Stromal cell of bone marrow (primary cell): ENCODE measurements at places on chromosomes 3 and 15.

- no peak for DNase-seq
These were observed 306.7 kb upstream of the TBC1D5 start for GRCh38 chr3:18049096-18049495.

- no peak for DNase-seq
These were observed 85.3 kb downstream of the VGLL4 start for GRCh38 chr3:11558411-11558903.

DNA sequence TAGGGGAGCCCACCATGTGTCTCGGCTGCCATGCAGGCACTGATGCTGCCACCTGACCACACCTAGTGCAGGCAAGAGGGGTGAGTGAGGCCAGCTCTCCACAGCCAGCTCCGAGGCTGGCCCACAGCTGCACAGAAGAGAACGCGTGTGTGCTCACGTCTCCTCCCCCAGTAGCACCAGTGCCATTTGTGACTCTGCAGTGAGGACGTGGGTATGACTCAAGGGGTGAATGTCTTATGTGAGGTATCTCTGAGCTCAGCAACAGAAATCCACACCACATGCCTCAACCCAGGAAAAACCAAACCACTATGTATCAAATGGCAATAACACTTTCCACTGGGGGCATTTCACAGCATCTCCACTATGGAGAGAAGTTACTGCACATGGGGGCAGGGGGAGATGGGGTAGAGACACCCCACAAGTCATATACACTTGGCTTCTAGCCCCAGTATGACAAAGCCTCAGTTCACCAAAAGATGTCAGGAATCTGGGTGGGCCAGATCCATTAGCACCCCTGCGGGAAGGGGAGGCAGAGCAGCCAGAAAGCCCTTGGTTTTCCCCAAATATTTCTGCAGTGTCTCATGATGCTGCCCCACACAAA lies 87.6 kb downstream of the LRIG1 start:
- peak; percentile 89 for DNase-seq

GRCh38 chr15:64691896-64692565 lies 83.4 kb downstream of the RBPMS2 start:
- DNase-seq = no peak

DNA sequence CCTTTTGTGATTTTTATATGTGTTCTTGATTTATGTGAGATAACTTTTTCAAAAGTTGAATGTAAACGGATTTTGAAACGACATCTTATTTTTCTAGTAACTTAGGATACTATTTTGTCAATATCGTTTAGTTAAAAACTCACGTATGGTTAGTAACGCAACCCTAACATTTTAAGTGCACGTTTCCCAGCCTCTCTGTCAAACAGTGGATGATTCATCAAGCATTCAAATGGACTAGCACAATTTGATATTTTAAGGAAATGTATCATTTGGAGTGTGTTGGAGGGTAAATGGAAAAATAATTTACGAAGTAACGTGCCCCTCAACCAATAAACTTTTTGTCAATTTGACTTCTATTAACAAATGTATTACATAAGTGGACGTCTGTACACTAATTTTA lies 23.3 kb downstream of the RTP3 start:
- DNase-seq = no peak

DNA sequence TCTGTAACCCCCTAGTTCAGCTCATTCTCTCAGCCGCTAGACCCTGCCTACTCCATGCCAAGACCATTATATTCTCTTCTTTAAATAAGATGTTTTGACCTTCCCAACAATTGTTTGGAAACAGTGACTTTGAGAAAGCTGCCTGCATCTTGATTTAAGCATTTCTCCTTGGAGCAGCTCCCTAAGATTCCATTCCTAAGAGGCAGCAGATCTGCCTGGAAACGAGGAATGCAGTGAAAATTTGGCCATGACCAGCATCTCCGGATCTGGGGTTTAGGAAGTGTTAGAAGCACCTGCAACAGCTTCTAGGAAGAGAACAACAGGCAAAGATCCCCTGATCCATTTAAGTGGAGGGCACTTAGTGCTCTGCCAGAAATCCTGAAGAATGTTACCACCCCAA lies 235.7 kb downstream of the NTRK3 start:
- DNase-seq = no peak

DNA sequence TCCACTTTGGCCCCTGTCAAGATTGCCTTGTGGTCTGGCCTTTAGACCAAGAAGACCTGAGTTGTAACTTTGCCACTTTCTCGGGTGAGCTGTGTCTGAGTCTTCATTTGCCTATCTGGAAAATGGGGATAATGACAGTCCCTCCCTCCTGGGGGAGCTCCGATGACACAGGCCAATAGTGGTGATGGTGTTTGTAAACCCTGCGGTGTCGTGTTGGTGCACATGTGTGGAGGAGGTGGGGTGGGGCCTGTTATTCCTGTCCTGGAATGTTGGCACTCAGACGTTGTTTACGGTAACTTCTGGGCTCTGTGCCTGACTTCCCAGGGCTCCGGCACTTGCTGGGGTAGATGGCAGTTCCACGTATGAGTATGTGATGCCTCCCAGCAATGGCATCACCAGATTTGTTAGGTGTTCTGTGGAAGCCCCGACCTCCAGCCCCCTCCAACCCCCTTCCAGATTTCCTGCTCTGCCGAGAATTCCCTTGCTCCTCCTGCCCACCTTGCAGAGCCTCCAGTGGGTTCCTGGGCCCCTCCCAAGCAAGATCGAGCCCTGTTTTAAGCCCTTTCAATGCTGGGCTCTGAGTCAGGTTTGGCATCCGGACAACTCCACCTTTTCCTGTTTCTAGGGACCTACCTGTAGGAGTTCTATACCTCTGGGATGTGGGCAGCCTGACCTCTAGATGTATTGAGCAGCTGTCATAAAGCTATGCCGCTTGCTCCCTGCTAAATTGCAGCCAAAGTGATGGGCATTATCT lies 31.4 kb downstream of the HRH1 start:
- peak; percentile 53 for DNase-seq

DNA sequence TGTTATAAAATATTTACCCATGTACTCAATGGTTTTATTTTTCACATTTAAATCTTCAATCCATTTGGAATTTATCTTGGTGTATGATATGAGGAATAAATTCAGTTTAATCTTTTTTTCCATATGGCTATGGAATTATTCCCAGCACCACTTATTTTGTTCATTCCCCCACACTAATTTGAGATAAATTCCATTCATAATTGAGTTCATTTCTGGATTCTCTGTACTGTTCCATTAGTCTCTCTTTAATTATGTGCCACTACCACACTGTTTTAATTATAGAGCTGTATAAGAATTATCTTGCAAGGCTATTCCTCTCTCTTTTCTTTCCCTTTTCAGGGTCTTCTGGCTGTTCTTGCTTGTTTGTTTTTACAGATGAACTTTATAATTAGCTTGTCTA lies 34.6 kb downstream of the PDE8A start:
- DNase-seq = no peak

DNA sequence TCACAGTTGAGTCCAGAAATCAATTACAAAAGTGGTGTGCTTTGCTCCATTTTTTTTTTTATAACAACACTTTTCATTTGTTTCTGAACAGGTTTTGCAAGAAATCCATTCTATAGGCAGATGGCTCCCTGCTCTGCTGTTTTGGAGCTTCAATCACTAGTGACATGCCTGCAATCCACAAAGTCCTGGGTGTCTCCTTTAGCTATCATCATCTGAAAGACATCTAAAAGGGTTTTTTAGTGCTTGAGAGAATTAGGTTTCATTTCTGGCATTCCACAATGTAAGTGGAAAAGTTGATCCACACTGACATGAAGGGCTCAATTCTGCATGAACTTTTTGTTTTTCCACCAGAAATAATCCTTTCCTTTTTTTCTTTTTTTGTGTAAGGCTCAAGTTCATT lies 24.0 kb upstream of the MEIS2 start:
- DNase-seq = no peak

- no peak for DNase-seq
These were observed 38.8 kb upstream of the LINGO1 start for GRCh38 chr15:77671362-77672056.

DNA sequence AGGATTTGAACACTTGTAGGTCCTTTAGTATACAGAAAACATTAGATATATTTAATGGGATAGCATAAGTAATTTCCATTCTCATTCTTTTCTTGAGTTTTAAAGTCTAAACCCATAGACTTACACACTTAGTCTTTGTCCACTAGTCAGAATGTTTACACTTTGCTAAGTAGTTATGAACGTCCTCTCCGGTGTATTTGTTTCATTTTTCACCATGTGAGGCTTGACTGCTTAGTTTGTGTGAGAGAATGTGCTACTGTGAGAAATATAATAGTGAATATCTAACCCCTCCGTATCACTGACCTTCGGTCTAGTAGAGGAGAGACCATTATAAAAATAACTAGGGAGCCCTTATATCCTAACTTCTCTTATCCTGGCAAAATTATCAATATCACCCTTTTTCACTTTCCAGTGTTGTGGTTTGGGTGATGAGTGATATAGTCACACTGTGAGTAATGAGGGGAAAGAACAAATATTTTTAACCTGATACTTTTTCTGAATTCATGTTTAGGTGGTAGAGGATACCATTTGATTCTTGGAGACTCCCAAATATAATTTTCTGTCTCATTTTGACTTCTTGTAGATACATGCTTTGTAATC lies 122.4 kb downstream of the UBE2E2 start:
- DNase-seq = no peak

DNA sequence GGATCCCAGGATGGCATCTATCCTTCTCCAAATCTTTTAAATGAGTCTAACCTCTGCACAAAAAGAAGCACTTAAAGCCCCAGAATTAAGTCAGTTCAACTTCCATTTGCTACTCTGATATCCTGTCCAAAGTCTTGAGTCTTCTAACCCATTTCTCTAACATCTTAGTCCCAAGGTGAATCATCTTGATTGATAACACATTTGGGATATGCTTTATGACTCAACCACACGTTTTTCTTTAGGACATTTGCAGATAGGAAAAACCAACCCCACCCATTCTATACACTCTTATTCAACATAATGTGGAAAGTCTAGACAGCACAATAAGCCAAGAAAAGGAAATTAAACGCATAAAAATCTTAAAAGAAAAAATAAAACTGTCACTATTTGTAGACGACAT lies 18.8 kb upstream of the TEX9 start:
- no peak for DNase-seq

DNA sequence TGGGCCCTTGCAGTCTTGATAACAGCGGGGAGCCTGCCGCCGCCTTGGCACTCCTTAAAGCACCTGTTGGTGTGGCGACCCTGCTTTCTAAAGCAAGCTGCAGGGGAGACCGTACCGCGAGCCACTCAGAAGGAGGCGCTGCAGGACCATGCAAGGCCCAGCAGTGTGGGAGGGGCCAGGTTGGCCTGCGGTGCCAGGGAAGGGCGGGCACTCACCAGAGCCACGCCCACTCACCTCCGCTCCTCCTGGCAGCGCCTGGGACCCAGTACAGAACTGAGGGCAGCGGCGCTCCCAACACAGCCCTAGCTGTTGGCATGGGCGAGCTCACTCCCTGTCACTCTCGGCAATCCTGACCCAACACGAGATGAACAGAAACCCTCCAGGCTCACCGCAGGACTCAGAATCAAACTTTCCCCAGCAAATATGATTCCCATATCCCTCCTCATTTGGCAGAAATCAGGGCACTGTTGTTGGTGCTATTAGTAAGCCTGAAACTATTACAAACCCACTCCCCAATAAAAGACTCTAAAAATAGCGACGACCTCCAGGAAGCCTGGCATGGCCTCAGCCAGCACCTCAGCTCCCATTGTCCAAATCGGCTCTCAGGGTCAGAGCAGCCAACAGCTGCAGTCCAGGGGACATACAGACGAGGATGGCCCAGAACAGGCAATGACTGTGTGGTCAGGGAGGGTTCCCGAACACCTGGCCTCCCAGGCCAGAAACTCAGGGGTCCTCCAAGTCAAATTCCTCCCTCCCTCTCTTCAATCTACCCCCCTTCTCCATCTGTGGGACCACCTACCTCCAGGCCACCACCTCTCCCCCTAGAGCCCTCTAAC lies 77.2 kb downstream of the TBC1D2B start:
- DNase-seq = no peak

GRCh38 chr3:128973988-128974564 lies 19.8 kb downstream of the CFAP92 start:
- DNase-seq = no peak

DNA sequence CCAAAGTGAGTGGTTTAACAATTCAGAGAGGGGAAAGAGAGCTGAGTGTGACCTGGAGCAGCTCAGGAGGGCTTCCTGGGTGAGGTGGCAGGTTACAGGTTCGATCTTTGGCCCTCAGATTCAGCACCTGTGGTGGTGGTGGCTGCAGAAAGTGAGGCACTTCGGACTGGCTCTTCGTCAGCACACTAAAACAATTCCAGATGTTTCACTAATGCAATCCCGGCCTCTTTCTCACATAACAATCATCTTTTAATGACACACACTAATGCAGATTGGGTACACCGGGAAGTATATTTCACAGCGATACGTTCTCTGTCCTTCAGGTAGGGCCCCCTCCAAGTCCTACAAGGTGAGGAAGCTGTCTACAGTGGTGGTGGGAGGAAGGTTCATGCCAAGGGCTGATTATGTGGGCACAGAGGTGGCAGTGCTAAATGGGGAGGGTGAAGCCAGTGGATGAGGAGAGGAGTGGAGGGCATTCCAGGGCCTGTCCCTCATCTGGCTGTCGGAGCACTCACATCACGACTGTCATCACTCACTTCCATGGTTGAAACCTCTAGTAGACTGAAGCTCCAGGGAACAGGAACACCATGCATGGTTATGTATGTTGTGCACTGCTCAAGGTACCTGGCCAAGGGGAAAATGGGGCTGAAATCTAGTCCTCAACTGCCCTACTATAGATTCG lies 171.1 kb downstream of the RAB11A start:
- DNase-seq = no peak

DNA sequence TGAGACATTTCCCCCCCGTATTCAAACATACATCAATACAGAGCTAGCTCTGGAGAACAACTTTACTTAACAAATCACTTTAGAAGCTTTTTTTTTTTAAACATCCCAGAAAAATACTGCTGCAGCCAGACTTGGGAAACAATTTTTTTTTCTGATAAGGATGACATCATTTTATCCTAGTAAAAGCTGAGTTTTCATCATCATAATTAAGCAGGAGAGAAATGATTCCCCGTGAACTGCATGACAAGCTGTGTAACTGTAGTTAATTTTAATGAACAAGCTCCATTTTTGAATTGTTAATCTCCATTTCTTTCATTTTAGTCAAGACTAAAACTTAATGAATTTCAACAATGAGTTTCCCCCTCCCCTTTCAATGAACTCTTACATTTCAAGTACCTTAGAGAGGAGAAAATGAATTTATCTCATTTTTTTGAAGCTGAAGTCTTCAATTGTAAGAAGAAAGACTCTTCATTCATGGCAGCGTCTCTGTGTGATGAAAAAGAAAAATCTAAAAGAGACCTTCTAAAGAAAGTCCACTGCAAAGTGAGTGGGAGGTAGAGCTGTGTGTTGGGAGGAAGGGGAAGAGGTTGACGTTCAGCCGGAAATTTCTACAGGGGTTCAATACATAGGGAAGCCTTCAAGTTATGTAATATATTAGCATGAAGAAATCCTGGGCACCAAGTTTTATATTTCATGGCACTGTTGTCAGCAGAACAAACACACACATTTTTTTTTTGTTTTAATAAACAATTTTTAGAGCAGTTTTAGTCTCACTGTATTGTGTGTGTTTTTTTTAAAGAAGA lies 31.7 kb downstream of the HES1 start:
- no peak for DNase-seq

- DNase-seq = no peak
These were observed 57.4 kb downstream of the ARHGAP31 start for GRCh38 chr3:119351581-119351980.

- no peak for DNase-seq
These were observed 231.5 kb upstream of the SETMAR start for GRCh38 chr3:4071481-4072184.

- no peak for DNase-seq
These were observed 8.5 kb downstream of the UQCC5 start for GRCh38 chr3:52544937-52545336.
